ENCODE measurements at places on chromosomes 16 and 17.
A peak's percentile ranks its signal among the peaks of the same experiment; 100 is the strongest.

- no peak for DNase-seq
Measured at GRCh38 chr16:61413021-61413420, 623.2 kb downstream of the CDH8 start.

GRCh38 chr16:63652091-63652490 is 1469.8 kb downstream of the CDH11 start:
- no peak for DNase-seq

GRCh38 chr17:66610361-66611133 is 224.4 kb upstream of the CACNG5 start:
- DNase-seq = no peak

DNA sequence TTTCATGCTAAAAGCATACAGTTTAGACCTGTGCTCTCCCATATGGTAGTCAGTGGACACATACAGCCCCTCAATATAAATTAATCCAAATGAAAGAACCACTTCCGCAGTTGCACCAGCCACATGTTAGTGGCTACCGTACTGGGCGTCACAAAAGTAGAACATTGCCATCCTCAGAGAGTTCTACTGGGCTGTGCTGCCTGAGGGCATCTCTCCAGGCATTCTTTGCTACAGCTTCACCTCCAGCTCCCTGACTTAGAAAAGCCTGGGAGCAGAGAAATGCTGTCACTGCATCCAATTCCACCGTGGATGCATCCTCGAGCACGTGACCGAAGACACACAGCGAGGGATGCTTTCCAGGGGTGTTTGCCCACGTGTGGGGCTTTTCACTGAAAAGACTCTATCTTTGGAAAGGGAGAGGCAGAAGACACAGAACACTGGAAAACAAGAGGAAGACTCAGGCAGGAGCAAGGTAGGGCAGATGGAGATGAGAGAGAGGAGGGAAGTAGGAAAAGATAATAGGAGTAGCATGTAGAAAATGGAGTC is 86.4 kb downstream of the GAS7 start:
- DNase-seq = no peak

DNA sequence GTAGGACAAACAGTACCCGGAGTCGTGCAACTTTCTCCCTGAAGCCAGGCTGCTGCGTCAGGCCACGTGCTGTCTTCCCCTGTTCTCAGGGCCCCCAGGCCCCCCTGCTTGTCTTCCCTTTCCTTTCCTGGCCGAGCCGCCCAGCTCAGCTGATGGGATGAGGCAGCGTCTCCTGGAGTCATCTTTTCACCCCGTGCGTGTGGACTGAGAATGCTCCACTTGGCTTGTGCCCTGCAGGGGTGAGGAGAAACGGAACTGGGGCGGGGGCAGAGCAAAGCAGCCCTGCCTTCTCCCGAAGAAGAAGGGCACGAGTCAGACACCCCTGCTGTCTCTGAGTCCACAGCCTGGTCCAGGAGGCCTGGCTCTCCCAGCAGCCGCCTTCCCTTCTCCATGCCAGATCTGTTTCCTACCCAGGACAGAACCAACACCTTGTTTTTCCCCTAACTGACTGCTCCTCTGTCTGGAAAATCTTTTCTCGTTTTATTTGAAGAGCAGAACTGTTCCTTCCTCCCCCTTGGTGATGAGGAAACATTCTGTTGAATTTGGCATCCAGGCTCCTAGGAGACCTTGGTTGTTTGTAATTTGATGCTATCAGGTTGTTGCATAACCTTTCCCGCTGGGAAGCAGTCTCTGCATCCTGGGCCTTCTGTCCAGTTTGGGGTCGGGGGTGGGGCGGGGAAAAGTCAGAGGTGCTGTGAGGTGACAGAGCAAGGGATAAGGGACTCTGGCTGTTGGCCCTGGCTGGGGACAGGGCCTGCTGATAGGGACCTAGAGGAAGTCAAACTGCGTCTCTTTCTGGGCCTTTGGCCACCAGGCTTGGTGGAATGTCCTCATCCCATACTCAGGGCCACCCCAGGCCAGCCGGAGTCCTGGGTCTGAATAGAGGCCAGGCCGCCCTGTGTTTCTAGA is 78.8 kb downstream of the WIPI1 start:
- DNase-seq = peak; percentile 53

DNA sequence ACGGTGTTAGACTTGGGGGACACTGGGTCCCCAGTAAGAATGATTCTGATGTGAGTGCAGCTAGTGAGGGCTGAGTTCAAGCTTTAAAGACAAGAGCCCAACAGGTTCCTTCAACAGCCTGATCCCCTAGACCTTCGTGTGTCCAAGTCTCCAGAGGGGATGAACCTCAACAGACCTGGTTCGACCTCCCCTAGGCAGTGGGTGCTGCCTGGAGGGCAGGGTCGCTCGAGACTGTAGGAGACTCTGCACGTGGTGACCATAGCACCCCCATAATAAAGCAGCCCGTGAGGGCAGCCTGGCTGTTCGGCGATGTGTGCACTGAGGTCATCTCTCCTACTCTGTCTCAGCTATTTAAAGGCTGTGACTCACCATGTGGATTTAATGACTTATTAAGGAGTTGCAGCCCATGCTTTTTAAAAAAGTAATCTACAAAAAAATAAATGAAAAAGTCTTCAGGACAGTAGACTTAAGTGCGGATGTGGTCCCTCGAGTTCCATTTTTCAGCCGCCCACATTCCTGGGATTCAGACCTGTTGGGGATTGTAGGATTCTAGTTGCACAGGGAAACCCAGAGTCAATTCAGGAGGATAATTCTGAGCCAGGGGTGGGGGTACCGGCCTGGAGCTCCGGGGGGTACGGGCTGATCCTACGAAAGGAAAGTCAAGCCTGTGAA is 23.4 kb upstream of the METRNL start:
- DNase-seq = no peak

DNA sequence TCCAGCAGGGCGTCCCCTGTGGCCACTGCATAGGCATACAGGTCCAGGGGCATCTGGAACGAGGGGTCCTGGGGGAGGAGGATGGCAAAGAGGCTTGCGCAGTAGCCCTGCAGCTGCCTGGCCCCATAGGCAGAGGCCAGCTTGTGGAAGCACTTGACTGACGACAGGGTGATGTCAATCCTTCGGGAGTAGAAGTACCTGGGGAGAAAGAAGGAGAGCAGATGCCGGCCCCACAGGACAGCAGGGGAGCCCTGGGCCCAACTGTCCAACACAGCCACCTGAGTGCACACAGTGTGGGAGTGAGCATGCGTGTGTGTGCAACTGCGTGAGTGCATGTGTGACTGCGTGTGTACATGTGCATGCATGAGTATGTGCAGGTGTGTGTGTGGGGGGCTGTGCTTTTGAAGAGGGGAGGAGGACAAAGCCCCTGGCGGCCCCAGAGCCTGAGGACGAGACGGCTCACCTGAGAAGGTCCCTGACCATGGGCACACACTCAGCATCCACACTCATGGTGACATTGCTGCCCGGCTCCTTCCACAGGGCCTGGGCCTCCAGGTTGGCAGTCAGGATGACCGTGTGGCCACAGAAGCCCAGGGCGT is 7.1 kb downstream of the LGALS3BP start:
- no peak for DNase-seq

DNA sequence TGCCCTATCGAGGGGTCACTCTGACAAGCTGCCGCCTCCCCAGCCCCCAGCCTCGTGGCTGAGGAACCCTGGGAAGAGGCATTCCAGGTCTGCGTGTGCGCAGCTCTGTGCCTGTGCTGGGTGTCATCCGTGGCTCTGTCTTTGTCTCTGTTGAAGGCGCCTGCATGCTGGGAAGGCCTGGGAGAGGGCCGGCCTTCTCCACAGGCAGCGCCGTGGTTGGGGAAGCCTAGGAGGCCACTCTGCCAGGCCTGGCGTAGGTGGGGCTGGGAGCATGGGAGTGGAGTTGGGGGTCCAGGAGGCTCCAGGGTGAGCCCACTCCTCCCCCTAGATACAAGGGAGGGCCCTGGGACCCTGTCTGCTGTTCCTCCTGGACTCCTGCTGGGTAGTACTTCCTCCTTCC is 3.3 kb downstream of the NHERF2 start:
- no peak for DNase-seq

- DNase-seq = no peak
Measured at GRCh38 chr17:43983515-43984411, 20.7 kb upstream of the NAGS start.

DNA sequence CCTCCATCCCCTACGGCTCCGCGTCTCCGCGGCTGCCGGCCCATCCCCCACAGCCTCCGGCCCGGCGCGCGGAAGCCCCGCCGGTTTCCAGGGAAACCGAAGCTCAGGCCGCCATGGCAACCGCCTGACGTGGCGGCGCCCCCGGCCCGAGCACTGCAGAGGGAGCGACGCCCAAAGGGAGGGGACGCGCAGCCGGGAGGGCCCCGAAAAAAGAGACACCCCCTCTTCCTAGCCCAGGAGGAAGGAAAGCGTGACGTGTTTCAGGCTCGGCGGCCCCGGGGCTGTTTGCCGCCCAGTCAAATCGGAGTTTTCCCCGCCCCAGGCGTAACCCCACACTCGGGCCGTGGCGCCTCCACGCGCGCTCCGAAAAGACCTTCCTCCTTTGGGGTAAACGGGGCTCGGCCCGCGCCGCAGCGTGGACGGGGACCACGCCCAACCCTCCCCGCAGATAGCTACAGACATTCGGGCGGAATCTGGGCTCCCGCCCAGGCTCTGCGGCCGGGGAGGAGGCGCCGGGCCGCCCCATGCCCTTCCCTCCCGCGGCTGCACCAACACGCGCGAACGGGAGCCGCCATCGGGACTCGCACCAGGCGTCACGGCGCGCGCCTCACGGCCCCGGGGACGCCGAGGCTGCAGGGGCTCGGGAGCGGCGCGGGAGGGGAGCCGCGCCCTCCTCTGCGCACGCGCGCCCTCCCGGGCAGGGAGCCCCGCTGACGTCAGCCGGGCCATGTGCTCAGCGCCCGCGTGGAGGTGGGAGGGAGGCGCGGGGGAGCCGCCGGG is 7.5 kb downstream of the MNT start:
- peak; percentile 67 for DNase-seq

DNA sequence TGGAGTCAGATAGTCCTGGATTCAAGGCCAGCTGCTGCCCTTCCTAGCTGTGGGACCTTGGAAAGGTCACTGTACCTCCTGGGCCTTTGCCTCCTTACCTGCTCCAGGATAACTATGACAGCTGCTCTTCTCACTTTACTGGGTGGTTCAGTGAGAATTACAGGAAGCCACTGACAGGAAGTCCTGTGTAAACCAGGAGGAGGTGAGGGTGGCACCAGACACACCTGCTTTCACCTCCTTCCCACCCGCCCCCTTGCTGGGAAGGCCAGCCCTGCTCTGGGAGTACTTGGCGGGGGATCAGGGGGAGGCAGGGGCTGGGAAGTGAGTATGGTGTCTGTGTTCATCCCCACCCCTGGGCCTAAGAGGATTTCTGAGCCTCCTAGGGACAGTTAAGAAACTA is 42.6 kb downstream of the CPNE2 start:
- DNase-seq = no peak

- DNase-seq = no peak
Measured at GRCh38 chr16:26139091-26139490, 447.3 kb downstream of the HS3ST4 start.

- DNase-seq = no peak
Measured at GRCh38 chr16:55294931-55295342, 29.1 kb upstream of the IRX6 start.

DNA sequence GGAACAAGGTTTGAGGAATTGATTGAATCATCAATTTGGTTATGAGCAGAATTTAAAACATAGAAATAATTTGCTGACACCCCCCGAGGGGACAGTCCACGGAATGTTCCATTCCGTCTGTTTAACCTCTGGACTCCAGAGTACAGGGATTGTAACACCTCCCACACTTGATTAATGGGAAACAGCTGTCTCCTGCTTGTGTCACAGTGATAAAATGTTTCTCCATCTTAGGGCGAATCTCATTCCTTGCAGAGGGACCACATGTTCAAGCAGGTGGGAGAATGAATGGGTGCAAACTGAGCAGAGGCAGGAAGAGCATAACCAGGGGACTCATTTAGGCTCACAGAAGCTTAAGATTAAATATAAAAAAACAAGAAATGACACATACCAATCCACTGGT is 249.5 kb upstream of the RBFOX1 start:
- no peak for DNase-seq

GRCh38 chr17:66233023-66233753 is 4.0 kb upstream of the APOH start:
- no peak for DNase-seq

- no peak for DNase-seq
Measured at GRCh38 chr17:56057869-56058268, 95.4 kb upstream of the ANKFN1 start.
